ENCODE measurements at places on chromosomes 5 and 9.

- DNase-seq = peak; percentile 96
Observed at GRCh38 chr5:157603333-157604190, 28.0 kb upstream of the ADAM19 start.

- DNase-seq = peak; percentile 86
Observed at GRCh38 chr5:35861718-35862117, 5.0 kb downstream of the IL7R start.

GRCh38 chr5:108660291-108660690, 87.4 kb upstream of the FER start:
- DNase-seq = no peak

- DNase-seq = no peak
Observed at GRCh38 chr9:137820161-137820855, 57.3 kb upstream of the CACNA1B start.

DNA sequence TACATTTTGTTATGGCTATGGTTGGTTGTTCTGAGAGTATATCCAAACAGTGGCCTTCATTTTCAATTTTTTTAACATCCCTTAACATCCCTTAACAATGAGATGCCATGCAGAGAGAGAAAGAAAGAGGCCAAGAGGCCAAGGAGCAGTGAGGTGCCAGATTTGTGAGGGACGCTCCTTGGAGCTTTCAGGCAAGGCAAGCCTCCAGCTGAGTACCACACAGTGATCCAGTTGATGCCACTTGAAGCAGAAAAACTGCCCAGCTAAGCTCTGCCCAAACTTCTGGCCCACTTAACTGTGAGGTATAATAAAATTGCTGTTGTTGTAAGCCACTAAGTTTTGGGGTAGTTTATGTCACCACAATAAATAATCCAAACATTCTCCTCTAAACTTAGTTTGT, 22.6 kb upstream of the EMB start:
- DNase-seq = no peak

GRCh38 chr5:23703940-23704855, 196.8 kb downstream of the PRDM9 start:
- DNase-seq = no peak

- no peak for DNase-seq
Observed at GRCh38 chr9:6758248-6758497, 400 bp downstream of the KDM4C start.

GRCh38 chr9:16693616-16694015, 176.9 kb downstream of the BNC2 start:
- no peak for DNase-seq

DNA sequence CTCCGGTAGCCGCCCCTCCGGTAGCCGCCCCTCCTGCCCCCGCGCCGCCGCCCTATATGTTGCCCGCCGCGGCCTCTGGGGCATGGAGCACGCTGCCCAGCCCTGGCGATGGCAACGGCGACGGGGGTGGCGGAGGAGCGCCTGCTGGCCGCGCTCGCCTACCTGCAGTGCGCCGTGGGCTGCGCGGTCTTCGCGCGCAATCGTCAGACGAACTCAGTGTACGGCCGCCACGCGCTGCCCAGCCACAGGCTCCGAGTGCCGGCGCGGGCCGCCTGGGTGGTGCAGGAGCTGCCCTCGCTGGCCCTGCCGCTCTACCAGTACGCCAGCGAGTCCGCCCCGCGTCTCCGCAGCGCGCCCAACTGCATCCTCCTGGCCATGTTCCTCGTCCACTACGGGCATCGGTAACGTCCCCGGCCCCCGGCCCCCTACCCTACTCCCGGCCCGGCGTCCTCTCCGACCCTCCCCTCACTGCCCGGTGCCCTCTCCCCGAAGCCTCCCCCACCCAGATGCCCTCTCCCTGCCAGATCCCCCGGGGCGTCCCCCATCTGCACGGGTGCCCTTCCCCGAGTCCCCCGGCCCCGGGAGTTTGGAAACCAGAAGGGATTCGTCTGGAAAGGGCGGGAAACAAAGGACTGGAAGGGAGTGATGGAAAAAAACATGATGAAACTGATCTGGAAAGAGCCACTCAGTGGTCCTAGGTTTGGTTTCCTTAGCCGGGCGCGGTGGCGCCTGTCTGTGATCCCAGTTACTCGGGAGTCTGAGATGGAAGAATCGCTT, 417 bp downstream of the SRD5A1 start:
- DNase-seq = peak; percentile 38

DNA sequence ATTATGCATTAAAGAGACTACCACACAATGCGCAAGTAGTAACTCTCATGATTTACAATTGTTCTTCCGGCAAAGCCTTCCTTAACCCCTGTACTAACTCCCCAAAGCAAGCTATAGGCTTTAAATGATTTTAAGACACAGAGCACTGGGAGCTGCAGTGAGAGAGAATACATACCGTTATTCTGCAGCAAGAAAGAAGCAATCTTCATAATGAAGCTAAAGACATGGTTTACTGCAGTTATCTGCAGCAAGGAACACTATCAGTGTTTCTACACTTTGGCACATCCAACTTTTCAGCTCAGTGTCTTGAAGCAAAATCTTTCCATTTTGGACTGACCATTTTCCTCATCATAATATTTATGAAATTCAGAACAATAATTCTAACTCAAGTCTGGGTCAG, 61.0 kb downstream of the ZFR start:
- DNase-seq = no peak

GRCh38 chr5:75010838-75011237, 41.5 kb downstream of the GCNT4 start:
- no peak for DNase-seq

DNA sequence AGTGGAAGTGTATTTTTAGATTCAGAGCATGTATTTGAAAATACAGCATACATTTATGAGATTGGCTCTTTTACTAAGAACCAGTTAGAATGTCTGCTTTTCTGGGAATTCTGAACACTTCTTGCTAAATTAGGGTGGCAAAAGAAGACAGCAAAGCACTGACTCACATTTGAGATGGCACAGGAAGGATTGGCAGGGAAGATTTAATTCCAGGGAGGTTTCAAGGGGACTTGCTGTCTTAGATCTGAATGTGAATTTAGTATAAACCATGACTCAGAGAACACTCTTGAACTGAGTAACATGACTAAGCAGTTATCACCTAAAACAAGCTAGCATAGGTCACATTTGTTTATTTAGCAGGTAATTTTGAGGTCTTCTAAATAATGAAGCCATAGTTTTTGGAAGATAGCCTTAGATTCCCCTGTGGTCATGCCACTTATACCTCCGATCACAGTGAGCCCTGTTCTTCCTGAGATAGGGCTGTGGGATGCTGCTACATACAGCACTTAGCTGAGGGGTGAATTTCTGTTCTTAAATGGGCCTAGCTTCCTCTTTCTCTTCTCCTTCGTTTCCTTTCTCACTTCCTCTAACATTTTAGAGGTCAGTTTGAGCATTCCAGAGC, 173.8 kb downstream of the PCSK1 start:
- peak; percentile 87 for DNase-seq

DNA sequence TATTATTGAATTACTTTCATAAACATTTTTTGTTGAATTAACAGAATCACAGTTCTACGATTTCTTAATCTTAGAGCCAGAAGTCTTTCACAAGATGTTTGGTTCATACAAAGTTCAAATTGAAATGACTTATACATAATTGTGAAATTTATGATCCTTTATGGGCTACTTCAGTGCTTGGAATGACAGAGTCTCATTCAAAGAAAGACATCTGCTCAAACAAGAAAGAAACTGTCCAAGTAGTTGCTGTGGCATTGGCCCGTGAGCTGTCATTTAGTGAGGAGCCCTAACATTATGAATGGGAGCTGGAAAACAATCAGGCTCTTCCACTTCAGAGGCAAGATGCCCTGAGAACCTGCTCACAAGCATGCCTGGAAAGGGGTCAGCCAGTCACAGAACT, 63.4 kb downstream of the AUH start:
- DNase-seq = no peak

- DNase-seq = no peak
Observed at GRCh38 chr9:130417602-130418001, 27.2 kb upstream of the ASS1 start.

- no peak for DNase-seq
Observed at GRCh38 chr9:82651474-82651873, 411.5 kb downstream of the RASEF start.

DNA sequence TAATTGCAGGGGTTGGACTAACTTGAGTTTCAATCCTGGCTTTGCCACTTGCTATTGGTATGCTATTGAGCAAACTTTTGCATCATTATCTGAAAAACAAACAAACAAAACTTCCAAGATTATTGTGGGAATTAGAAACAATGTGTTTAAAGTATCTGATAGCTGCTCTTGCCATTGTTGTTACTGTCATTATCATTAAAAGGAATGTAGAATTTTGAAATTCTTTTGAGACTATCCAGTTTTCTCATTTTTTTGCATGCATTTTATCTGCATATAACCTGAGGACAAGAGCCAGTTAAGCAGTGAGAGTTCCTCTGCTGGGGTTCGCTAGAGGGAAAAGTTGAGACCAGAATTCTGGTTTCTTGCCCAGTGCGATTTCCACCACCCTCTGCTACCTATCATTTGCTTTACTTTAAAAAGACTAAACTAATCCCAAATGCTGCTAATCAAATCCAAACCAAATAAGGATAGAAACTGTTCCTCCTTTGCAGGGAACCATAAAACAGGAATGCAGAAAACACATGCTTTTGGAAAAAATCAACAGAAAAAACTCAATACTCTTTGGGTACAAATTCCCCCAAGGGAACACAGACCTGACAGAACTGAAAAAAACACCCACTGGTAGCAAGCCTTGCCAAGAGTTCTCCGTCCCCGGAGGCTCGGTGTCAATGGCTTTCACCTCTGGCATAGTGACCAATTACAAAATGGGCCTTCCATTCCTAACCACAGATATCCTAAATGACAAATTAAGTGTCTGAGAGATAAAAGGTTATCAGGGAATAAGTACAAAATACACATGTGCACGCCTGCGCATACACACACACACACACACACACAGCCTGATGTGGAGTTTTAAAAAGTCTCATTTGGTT, 373.7 kb downstream of the ARL15 start:
- DNase-seq = no peak

DNA sequence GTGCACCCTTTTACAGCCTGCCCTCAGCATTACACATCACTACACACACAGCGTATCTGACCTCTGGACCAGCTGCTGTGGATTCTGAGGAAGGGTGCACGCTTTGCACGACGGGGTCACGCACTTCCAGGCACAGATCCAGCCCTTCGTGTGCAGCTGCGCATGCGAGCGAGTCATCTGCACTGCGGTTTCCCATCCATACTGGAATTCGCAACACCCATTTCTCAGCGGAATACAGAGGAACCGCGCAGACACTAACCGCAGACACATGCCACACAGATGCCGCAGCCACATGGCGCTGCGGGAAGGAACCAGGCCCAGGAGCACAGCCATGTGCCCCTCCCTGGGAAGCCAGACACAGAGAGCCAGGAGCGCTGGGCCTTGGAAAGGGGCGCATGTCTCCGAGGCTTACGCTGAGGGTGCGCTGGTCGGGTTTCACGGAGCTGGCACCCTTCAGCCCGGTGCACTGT, 43.5 kb downstream of the PNPLA7 start:
- DNase-seq = no peak

- no peak for DNase-seq
Observed at GRCh38 chr9:6590772-6591384, 54.7 kb downstream of the GLDC start.

GRCh38 chr5:52334367-52334766, 453.3 kb upstream of the ITGA1 start:
- DNase-seq = no peak

DNA sequence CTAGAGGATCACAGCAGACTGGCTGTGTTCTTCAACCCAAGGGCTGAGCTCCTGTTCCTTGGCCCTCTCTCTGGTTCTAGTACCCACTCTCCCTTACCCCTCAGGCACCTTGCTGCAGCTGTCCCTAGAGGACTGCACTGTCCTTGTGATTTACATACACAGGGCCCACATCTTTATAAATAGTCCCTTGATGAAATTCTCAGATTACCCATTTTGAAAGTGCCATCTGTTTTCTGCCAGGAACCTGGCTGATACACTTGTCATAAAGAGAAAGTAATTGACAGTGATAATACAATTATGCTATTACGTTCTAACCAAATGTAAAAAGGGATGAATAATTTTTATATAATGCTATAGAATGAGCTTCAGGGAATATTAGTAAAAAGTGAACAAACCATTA, 16.5 kb upstream of the SPARC start:
- no peak for DNase-seq

GRCh38 chr9:137534256-137535119, 15.7 kb downstream of the PNPLA7 start:
- peak; percentile 68 for DNase-seq

DNA sequence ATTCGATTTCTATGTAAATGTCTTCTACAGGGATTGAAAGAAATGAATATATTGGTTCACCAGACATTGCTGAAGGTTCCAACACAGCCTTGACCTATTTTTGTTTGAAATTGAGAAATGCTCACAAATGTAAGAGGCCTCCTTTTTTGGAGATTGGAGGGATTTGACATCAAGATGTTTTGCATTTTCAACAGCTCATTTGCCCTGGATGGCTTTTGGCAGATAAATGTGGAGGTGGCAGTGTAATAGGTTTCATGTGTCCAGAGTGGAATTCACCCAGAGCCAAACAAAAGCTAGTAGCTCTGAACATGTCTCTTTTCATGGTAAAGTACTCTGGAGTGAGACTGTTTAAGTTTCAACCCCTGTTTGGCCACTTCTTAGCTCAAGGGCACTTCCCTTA, 77.3 kb downstream of the PALM2AKAP2 start:
- no peak for DNase-seq

- no peak for DNase-seq
Observed at GRCh38 chr5:180154821-180155364, 54.1 kb downstream of the RASGEF1C start.

DNA sequence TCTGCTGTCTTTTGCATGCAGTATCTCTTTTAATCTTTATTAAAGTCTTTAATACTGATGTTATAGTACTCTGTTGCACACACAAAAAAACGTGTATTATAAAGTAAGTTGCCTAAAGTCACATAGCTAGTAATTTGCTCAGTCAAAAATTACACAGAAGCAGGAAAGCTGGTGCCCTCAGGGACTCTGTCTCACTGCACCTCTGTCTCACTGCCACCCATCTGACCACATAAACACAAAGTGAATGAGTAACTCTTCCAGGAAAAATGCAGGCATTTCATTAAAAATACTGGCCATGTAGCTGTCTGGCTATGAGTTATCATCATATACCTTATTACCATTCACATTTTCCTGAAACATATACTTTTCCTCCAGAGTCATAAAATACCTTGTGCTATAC, 591.7 kb downstream of the CSNK1G3 start:
- DNase-seq = peak; percentile 90

DNA sequence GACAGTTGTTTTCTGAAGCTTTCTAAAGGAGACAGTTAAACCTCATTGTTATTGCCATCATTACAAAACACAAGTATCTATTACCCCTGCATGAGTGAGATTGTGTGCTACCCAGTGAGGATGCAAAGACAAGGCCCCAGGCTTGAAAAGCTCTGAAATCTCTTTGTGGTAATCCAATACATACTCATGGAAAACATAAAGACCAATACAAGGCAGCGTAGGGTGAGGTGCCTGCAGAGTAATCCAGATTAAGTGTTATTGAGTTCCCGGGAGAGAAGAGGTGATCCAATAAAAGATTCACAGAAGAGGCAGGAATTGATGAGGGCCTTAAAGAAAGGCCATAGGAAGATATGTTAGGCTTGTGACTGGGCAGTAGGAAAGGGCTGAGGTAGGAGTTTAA, 150.1 kb downstream of the MEF2C start:
- no peak for DNase-seq

Data from M059J (cell line).